ENCODE measurements at places on chromosomes 3 and 15.

DNA sequence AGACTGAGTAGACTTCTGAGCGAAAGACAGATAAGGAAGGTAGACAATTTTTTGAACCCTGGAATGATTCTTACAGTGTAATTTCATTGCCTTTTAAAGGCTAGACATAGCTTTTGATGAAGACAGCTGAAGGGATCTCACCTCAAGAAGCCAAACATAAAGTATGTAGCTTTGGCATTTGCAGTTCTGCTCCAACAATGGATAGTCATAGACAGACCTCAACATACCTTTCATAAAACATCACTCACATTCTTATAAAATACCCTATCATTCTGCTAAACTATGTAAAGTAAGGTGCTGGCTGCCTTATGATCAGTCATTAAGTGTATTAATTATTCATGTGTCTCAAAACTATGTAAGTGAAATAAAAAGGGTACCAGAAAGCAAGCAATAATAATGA, 70.0 kb downstream of the UBE3A start:
- DNase-seq: no peak

- DNase-seq: no peak
Observed at GRCh38 chr3:177211503-177212277, 14.4 kb upstream of the TBL1XR1 start.

GRCh38 chr3:2375376-2375775, 276.7 kb downstream of the CNTN4 start:
- DNase-seq: no peak

DNA sequence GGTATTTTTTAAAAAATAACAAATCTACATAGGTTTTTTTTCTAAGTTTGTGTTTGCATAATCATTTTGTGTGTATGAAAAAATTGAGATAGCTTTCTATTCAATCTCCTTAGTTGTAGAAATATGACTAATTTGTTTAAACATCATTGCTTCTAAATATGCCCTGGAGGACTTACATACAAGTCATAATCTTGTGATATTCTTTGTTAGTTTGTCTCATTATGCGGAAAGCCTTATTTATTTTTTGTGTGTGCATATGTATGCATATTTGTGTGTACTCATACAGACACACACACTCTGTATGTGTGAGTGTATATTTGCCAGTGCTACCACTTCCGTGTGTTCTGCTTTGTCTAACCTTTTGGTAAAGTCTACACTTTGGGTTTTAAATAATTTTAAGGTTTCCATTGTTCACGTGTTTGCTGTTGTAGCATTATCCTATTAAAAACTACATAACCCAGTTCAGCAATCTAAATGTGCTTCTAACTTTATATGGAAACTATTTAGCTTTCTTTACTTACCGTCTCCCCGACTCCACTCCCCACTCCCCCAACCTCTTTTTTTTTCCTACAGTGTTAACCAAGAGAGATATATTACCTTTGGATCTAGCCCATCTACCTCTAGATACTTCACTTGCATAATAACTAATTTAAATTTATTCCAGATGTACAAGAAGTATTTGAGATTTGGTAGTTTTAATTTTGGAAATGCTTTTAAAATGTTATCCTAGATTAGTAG, 111.7 kb downstream of the FNDC3B start:
- no peak for DNase-seq

GRCh38 chr3:112773864-112774263, 72.8 kb downstream of the CD200R1L start:
- DNase-seq: no peak

All from H7 (cell line).